ENCODE measurements at places on chromosomes 16 and 17. TPM values are rescaled to one million over a fixed set of nuclear protein-coding genes. Genes with fewer than 3 reads are reported as not detected.

ABI3 gene
- total RNA-seq: 0.41 TPM

ANKRD40CL gene
- not detected for total RNA-seq

MEIOB gene
- 0.38 TPM for total RNA-seq

MYL4 gene
- total RNA-seq: not detected

GDPD1 gene
- total RNA-seq: 0.29 TPM

STH gene
- not detected for total RNA-seq

AOC2 gene
- total RNA-seq: 0.10 TPM

PDE6G gene
- total RNA-seq: 1.1 TPM

CORO1A gene
- total RNA-seq: 16.0 TPM

ADAM11 gene
- total RNA-seq: 2.8 TPM

DNA sequence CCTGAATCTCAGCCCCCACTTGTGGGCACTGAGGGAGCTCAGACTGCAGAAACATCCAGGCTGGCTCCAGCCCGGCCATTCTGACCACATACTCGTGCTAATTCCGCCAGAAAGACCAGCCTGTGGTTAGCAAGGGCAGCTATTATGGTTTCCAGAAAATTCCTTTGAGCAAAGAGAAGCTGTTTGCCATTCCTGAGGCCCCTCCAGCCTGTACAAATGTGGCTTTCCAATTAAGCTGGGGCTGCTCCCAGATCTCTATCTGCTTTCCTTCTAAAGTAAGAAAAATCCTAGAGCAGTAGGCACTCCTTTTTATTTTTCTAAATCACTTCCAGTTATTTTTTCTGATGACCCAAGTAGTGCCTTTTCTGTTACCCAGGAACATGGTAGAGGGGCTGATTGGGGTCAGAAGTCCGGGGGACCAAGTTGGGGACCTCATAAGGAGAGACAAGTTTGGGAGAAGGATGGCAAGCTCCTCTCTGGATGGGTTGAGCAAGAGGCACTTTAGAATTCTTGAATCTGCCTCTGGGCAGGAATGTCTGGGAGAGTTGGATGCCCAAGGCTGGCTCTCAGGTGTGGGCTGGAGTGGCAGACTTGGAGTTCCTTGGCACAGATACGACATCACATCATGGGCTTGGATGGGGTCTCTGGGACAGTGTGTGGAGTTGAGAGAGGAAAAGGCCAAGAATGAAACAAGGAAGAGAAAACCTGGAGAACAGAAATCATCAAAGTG lies 83.3 kb upstream of the TNRC6C start:
- peak; percentile 87 for DNase-seq

- DNase-seq: peak; percentile 4
These were observed 50.8 kb downstream of the PHKB start for GRCh38 chr16:47511882-47512281.

DNA sequence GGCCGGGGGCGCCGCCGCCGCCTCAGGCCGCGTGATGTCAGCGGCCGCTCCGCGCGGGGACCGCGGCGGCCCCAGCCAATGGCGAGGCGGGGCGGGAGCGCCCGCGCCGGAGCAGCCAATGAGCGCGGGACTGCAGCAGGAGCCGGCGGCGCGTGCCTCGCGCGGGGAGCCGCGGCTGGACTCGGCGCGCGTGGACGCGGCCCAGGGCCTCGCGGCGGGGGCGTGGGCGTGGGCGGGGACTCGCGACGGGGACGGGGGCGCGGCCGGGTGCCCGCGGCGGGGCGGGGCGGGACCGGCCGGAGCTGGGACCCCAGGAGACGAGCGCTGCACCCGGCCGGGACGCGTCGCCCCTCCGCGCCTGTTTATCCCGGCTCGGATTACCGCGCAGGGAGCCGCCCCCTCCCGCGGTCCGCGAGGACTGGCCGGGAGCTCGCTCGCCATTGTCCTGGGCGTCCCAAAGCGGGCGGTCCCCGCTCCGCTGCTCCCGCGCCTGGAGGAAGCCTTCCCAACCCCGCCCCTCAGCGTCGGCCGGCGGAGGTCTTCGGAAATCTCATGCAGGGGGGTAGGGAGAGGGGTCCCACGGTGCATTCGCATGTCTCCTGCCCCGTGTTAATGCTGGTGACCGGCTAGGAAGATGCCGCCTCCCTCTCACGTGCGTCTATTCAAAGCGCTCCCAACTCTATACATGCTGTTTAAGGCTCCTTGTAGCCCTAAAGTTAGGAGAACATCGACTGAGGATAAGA lies at the start of gene RNF157:
Gene RNF157 (minus strand): TSS at position 33 of the 743 bp plus-strand sequence. CDS start 253 bp downstream, outside the sequence.
- DNase-seq: peak; percentile 25

DNA sequence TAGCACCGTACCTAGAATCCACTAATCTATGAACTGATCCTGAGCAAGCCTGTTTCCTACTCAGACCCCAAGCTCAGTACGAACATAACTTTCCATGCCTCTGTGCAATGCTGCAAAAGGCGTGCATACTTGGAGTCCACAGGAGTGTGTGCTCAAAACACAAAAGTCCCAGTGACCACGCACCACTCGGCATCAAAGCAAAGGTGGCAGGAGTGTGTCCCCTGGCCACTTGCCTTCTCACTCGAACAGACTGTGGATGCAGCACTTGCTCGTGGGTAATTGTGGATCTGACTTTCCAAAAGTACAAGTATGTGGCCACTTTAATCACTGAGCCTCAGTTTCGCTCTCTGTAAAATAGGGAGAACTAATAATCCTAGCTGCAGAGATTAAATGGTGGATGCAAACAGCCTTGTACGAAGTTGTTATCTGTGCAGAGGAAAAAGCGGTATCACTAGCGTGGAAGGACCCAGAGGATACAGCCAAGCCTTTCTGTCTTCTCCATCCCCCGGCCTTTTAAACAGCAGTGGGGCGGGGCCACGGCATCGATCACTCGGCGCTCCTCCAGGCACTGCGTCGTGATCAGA lies 311 bp upstream of the KDM8 start:
- no peak for DNase-seq

DNA sequence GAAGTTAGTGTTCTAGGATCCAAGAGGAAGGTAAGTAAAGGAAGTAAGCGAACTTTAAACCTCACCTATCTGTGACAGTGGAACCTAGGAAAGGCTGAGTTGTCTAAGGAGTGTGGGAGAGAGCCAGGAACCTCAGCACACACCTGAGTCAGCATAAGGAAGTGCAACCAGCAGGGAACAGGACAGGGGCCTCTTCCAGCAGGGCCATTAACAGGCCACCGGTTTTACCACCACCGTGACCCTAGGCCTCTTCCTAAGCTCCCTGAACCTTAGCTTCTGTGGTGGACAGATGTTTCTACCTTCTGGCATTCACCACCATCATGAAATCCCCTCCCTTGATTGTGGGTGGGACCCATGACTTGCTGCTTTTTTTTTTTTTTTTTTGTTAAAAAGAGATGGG lies 26.7 kb upstream of the GPATCH8 start:
- peak; percentile 27 for DNase-seq

- DNase-seq: no peak
These were observed 6.8 kb upstream of the WDR45B start for GRCh38 chr17:82655038-82655479.

GRCh38 chr17:80659651-80660050 lies 115.0 kb downstream of the RPTOR start:
- DNase-seq: no peak

GRCh38 chr16:84774810-84775209 lies 45.0 kb upstream of the CRISPLD2 start:
- DNase-seq: peak; percentile 57

DNA sequence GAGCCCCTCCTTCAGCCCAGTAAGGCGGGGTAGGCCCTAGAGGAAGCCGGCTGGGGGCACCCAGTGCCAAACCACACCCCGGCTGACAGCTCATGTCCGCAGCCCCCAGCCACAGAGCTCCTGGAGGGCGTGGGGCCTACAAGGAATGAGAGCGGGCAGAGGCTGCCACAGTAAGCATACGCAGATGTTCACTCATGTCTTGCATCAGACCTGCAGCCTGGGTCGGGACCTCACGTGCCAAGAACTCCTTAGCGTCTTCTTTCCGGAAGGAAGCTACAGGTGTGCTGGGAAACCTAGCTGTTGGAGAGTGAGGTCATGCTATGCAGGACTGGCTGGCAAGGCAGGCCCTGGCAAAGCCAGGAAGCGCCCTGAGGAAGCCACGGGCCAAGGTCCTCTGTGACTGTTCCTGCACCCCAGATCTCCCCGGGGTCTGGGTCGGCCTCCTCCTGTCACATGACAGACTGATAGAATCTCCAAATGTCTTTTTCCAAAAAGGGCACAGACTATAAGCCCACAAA lies 1.6 kb downstream of the ZNF598 start:
- DNase-seq: peak; percentile 77

DNA sequence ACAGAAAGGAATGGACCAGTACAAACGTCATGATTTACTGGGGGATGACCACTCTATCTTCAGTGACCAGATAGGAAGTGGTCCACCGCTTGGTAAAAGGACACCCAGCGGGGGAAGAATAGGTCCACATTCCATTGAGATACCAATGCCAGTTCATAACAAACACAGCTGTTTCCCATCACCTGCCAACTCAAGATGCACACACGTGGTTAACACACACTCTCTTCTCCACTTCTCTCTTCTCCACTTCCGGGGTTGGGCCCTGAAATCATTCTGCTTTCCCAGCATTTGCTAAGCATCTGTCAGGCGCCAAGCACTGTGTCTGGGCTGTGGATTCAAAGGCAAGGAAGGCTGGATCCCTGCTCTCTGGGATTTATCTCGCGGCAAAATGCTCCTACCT lies 175.5 kb downstream of the SLC39A11 start:
- DNase-seq: no peak

DNA sequence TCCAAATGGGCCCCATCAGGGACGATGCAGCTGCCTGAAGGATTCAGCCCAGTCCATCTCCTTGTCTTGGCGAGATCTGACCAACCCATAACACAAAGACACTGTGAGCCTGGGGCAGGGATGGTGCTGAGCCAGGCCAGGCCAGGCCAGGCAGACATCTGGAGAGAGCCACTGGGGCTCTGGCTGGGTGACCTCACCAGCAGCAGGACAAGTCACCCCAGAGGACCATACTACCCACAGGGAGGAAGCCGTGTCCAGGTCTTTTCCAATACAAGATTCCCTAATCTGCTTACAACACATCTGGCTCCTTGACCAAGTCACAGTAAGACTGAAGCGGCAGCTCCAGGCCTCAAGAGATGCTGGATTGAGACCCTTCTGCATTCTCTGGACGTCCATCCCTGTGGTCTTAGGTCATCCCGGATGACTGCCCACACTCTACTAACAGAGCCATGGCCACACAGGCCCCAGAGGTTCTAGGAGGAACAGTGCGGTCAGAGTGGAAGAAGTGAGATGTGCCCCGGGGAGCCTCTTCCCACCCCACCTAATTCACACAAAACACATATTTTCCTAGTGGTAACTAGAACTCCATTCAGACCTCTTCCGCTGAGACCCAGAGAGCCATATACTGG lies 81.8 kb upstream of the RCVRN start:
- DNase-seq: no peak

DNA sequence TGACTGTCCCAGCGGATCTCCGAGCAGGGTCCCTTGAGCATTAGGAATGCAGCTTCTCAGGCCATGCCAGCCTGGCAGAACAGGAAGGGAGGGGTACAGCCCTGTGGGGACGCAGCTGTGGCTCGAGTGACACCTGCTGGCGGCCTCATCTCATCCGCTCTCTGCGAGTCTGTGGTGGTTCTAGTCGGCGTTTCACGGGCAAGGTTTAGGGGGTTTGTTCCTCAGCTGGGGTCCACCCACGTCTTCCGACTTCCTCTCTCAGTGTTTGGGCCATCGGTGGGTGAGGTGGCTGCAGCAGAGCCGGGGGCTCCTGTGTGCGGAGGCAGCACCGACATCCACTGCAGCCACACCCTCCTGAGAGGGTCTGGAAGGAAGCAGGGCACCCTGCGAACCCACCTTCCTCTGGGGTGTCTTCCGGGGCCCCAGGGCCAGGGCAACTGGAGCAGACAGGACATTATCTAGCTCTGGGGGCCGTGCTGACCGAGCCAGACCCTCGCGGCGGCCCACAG lies 33.3 kb downstream of the JPH3 start:
- peak; percentile 75 for DNase-seq

DNA sequence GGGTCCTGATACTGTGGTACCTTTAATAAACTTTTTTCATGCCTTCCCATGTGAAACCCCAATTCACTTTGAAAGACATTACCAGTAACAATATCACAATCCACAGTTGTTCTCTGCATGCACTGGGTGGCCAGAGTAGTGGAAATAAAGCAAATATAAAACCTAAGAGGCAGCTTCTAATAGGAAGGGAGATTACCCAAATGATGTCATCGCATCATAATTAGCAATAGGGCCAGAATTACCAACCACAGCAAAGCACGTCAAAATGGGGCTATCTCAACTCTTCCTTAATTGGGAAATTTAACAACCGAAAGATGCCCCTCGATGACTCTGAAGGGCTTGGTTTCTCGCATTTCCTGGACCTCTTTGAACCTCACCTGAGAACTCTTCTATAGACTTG lies 224.8 kb downstream of the GRIN2A start:
- DNase-seq: no peak

GRCh38 chr16:24036614-24037013 lies 200.8 kb downstream of the PRKCB start:
- peak; percentile 52 for DNase-seq

GRCh38 chr16:22687031-22687530 lies 126.9 kb upstream of the HS3ST2 start:
- DNase-seq: no peak

- no peak for DNase-seq
These were observed 385.8 kb upstream of the MAF start for GRCh38 chr16:79986352-79986751.

DNA sequence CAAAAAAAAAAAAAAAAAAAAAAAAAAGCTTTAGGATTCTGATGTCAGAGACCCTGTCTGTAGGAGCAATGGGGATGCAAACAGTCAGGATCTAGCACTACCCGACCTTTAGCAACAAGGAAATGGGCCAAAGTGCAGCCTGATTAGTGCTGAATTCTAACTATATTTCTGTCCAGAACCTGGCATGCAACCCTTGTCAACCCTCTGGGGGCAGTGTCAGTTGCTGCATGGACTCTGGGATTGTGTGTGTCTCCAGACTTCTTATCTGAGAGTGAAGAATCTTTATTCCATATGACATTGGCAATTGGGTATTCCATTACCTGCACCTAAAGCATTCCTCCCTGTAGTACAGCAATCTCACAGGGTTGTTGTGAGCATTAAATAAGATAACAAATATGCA lies 120.3 kb upstream of the CRHR1 start:
- DNase-seq: no peak

GRCh38 chr16:87608400-87608985 lies 6.2 kb downstream of the JPH3 start:
- peak; percentile 68 for DNase-seq

DNA sequence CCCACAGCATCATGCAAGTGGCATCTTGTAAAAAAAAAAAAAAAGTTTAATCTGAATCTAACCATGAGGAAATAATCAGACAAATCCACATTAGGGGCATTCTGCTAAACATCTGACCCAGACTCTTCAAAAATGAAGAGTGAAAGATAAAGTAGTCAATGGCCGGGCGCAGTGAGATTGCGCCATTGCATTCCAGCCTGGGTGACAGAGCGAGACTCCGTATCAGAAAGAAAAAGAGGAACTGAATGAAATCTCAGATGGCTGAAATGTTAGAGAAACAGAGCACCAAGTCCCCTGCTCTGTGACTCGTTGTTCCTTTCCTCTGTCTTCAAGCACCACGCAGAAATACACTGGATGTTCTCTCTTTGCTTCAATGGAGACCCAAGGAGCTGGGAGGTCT lies 12.7 kb upstream of the RNF135 start:
- DNase-seq: no peak
